Activated naive CD8-positive, alpha-beta T cell treated with anti-CD3 and anti-CD28 coated beads, Interleukin-2, amount 10 ng/mL, durations not matched to agents 7 days and 5 days (primary cell): ENCODE measurements at places on chromosomes 13 and 19. TPM values are rescaled to one million over a fixed set of nuclear protein-coding genes. Genes with fewer than 3 reads are reported as not detected.

GRCh38 chr13:112179995-112180394 is 113.0 kb downstream of the SOX1 start:
- no peak for DNase-seq

DNA sequence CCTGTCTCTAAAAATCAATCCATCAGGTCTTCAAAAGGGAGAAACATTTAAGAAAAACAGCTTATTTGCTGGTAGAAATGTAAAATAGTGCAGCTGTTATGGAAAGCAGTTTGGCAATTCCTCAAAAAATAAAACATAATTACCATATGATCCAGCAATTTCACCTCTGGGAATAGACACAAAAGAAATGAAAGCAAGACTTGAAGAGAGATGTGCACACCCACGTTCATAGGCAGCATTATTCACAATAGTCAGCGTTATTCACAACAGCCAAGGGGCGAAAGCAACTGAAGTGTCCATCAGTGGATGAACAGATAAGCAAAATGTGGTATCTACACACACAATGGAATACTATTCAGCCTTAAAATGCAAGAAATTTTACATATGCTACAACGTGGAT is 45.1 kb upstream of the DOCK9 start:
- DNase-seq: no peak

Gene ZNF682
- 16.9 TPM for total RNA-seq

GRCh38 chr13:113632706-113633484 is 25.1 kb downstream of the ATP4B start:
- DNase-seq: no peak

Gene KCNRG
- 0.77 TPM for total RNA-seq

- peak; percentile 74 for DNase-seq
Measured at GRCh38 chr19:35901854-35902661, at the start of gene HCST. Gene HCST, plus strand, starts transcription at chr19:35902529. Its CDS starts 65 bp downstream, at chr19:35902594.

DNA sequence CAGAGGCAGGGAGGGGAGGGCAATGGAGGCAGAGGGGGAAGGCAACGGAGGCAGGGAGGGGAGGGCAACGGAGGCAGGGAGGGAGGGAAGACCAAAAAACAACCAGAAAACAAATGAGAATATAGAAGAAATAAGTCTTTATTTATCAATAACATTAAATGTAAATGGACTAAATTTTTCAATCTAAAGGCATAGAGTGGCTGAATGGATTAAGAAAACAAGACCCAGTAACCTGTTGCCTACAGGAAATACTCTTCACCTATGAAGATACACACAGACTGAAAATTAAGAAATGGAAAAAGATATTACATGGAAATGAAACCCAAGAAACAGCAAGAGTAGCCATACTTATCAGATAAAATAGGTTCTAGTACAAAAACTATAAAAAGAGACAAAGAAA is 536.3 kb downstream of the TBC1D4 start:
- no peak for DNase-seq

DNA sequence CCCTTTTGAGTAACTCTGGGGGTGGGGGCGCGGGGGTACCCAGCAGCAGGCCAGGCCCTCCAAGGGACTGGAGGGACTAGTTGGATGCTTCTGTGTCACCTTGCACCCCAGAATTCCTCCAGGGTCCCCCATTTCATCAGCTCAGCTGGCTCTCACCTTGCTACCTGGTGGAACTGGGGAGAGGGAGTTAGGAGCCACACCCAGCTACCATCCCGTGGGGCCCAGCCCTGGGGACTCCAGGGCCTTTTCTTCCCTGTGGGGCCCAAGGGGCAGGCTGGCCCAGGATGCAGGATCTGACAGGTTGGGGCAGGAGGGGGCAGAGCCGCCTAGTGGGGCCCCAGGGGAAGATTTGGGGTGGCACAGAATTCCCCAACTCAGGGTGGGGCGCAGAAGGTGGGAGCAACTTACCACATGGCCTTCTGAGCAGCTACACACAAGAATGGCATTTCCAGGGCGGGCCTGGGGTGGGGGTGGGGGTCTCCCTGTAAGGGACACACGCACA is 32.8 kb upstream of the NANOS3 start:
- no peak for DNase-seq

- DNase-seq: no peak
Measured at GRCh38 chr13:66700117-66700601, 530.0 kb downstream of the PCDH9 start.

Gene ZNF583
- total RNA-seq: 9.2 TPM

DNA sequence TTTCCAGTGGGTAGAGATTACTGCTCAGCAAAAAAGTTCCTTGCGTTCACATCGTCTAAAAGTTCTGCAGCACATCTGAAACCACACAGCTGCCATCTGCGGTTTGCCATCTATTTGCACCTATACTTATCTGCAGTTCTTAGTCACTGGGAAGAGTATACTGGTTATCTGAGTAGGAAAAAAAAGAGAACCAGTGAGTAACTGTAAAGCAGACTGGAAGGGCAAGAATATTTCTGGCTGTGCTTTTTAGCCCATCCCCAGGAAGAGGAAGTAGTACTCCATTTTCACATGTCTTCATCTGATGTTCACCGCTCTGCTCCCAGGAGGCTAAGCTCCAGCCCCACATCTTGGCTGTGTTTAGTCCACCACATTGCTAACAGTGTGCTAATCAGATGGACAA is 35.6 kb downstream of the EFNB2 start:
- no peak for DNase-seq

- DNase-seq: no peak
Measured at GRCh38 chr19:6890938-6891337, 3.6 kb downstream of the ADGRE1 start.

Gene DAND5
- not detected for total RNA-seq

GRCh38 chr13:83557845-83558244 is 324.4 kb downstream of the SLITRK1 start:
- no peak for DNase-seq

DNA sequence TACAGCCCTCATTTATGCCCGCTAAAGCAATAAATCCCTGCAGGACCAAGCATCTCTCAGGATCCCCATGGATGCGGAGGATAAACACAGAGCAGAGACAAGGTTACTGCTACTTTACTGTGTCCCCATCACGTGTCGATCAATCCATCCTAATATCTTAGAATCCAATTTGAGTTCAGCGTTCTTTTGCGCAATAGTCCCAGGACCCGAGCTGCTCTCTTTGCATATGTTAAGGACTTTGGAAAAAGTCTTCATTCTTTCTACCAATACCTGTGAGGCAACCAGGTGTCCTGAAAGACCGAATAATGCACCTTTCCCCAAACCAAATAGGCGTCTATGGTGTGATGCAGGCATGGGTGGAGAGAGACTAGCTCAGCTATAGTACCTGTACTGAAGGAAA is 38.0 kb upstream of the URAD start:
- no peak for DNase-seq

Gene FLT1
- total RNA-seq: 0.51 TPM

Gene GPR12
- not detected for total RNA-seq

DNA sequence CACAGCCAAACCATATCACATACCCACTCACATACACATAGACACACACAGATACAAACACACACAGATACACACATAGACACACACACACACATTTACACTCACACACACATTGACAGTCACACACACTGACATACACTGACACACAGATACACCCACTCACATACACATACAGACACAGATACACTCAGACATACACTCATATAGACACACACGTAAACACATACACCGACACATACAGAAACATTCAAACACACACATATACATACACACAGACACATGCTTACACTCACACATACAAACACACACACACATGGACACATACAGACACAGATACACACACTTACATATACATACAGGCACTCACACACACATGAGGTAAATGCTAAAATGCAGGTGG is 30.2 kb downstream of the GJA3 start:
- no peak for DNase-seq

DNA sequence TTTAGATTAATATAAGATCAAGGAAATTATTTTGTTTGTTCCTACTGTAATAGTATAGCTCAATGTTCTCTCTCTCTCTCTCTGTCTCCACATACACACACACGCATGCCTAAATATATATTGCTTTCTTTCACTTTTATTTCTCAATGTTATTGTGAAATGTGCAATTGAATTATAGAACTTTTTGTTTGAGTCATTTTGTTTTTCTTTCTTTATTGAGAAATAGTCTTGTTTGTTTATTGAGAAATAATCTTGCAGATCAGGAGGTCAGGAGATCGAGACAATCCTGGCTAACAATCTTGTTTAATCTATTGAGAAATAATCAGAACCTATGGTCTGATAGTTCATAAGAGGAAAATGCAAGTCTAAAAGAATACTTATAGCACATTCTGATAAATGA is 1581.3 kb downstream of the EFNB2 start:
- no peak for DNase-seq

DNA sequence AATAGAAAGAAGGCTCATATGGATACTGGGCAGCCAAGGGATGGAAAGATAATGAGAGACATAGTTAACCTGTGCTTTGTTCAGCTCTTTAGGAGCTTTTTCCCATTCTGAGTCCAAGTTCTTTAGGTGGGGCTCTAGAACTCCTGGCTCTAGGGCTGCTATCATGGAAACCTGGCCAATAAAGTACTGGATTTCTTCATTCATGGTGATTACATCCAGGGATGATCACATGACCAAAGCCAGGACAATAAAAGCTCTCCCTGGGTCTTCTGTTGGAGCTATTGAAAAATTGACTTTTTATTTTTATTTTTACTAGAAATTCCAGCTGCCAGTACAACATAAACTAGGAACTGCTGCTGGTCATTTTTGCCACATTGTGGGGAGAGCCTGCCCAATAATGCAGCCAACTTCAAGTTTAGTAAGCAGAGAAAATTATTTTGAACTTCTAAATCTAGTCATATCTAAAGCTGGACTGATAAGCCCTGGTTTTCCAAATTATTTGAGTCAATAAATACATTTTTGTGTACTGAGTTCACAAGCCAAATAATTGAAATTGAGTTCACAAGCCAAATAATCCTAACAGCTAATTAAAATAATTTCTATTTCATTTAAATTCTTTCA is 224.9 kb upstream of the STARD13 start:
- DNase-seq: no peak

GRCh38 chr19:12380444-12380737 is 14.9 kb upstream of the ZNF442 start:
- no peak for DNase-seq

Gene FCAR
- 0.19 TPM for total RNA-seq

Gene CATSPERD
- total RNA-seq: not detected

- no peak for DNase-seq
Measured at GRCh38 chr19:16957151-16957701, 68.4 kb downstream of the F2RL3 start.

DNA sequence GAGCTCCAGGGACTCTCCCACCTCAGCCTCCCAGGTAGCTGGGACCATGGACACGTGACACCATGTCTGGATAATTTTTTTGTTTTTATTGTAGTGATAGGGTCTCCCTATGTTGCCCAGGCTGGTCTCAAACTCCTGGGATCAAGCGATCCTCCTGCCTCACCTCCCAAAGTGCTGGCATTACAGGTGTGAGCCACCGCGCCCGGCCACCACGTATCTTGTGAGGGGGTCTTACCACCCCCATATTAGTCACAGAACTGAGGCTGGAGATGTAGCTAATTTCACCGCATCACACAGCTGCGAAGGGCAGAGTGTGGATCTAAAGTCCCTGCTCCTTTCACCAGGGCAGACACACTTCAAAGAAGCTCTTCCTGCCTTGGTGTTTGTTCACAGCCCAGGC is 211.8 kb upstream of the SOX1 start:
- no peak for DNase-seq

GRCh38 chr13:50598338-50598737 is 245.2 kb downstream of the DLEU7 start:
- no peak for DNase-seq

Gene MOB3A
- 200 TPM for total RNA-seq

GRCh38 chr13:113851826-113852535 is 11.9 kb downstream of the GAS6 start:
- no peak for DNase-seq

Gene IPO5
- 85.5 TPM for total RNA-seq

GRCh38 chr13:41127701-41128100 is 4.9 kb downstream of the KBTBD6 start:
- DNase-seq: no peak

Gene HRC
- total RNA-seq: not detected

- DNase-seq: no peak
Measured at GRCh38 chr19:42634409-42635232, 39.9 kb upstream of the CEACAM8 start.

Gene SH2D3A
- 35.5 TPM for total RNA-seq

GRCh38 chr19:13538601-13539253 is 32.4 kb upstream of the CACNA1A start:
- no peak for DNase-seq

DNA sequence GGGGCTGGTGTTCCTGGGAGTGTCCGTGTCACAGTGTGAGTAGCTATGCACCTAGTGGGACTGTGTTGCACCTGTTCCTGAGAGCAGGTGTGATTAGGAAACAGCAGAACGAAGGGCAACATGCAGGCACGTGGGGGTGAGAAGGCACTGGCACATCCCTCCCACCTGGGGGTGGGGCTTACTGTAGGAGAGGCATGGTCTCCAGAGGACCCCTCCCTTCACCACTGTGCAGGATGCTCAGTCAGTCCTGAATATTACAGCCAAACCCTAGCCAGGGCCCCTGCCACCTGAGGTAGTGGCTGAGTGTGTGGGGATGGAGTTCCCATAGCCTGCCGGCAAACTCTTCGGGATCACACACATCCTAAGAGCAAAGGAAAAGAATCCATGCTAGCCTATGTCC is 99.2 kb downstream of the ZDHHC20 start:
- no peak for DNase-seq

DNA sequence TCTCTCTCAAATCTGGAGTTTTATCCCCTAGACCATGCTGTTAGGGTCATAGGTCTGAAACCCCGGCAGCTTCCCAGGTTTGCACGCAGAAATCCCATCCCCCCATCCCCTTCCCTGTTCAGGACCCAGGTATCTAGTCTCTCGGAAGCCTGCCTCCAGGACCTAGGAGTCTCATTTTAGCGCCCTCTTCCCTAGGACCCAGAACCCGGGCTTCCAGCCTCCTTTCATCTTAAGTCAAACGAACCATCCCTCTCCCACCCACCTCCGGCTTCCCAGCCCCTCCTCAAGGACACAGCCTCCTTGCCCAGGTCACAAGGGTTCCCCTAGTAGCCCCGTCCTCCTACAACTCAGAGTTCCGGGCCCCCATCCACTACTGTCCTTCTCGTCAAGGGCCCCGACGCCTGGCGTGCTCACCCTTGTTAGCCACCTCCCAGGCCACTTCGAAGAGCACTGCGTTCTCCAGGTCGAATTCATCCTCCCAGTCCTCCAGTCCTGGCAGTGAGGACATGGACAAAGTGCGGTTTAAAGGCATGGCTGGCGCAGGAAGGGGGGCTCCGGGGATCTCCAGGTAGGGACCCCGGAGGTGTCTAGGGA is 431 bp downstream of the GYS1 start:
- no peak for DNase-seq

GRCh38 chr13:38494445-38494844 is 144.8 kb downstream of the UFM1 start:
- no peak for DNase-seq

- no peak for DNase-seq
Measured at GRCh38 chr13:108742701-108743451, 113.5 kb downstream of the MYO16 start.
